ENCODE measurements at places on chromosomes 7 and 10.

GRCh38 chr10:24889639-24890038 lies 62.8 kb downstream of the PRTFDC1 start:
- H3K36me3 ChIP-seq, result no peaks in the 10 kb centered on the region
- H3K27ac ChIP-seq, result no peak overlapping the region
- DNase-seq, result no peak
- H3K4me1 ChIP-seq, result no peaks in the 10 kb centered on the region
- H3K27me3 ChIP-seq, result no peaks in the 10 kb centered on the region

- H3K27ac ChIP-seq, result no peak overlapping the region
- H3K4me1 ChIP-seq, result peaks cover 18% of the 10 kb centered on the region
- H3K4me3 ChIP-seq, result no peak overlapping the region
- no peaks in the 10 kb centered on the region for H3K36me3 ChIP-seq
- H3K27me3 ChIP-seq, result no peaks in the 10 kb centered on the region
Measured at GRCh38 chr10:4519658-4520402, 306.2 kb upstream of the AKR1E2 start.

GRCh38 chr7:139895141-139895829 lies 66.2 kb downstream of the TBXAS1 start:
- H3K27me3 ChIP-seq, result no peaks in the 10 kb centered on the region
- H3K27ac ChIP-seq, result no peak overlapping the region
- no peaks in the 10 kb centered on the region for H3K4me1 ChIP-seq
- H3K36me3 ChIP-seq, result no peaks in the 10 kb centered on the region

DNA sequence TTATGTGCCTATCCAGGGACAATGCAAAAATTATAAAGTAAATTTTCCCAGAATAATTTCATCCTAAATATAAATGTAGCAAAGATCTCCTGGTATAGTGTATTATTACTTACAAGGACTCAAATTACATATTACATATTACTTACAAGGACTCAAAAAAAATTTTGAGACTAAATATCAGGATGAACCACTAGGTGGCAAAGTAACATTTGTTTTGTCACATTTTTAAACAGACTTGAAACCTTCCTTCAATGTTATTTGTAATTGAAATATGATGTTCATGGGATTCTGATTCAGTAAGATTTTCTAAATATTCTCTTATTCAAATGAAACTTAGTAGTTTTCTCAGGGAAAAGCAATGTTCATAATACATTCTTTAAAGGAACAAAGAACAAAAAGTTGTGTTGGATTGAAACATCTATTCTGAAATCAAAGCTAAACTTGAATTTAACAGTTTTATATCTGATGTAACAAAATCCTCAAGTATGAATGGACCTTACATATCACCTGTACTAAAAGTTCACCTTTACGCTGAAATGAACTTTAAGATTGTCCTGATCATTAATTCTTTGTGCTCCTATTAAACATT lies 74.3 kb upstream of the GNAI1 start:
- no peaks in the 10 kb centered on the region for H3K4me1 ChIP-seq
- no peak overlapping the region for H3K4me3 ChIP-seq
- H3K36me3 ChIP-seq, result no peaks in the 10 kb centered on the region
- DNase-seq, result no peak

DNA sequence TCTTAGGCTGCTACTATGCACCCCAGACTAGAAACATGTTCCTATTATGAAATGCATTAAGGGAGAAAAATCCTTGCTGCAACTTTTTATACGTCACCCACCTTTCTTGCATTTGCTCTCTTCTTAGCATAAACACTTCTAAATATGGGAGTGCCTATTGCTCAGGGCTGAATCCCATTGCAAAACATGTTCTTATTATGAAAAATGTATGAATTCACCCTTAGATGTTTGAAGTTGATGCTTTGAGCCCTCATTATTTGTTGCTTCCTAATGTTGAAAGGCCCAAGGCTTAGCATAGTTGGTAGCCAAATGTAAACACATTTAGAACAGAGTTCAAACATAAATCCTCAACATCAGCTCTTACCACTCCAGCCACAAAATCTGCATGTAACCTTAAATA lies 52.8 kb downstream of the BMPER start:
- no peaks in the 10 kb centered on the region for H3K27me3 ChIP-seq
- H3K4me3 ChIP-seq, result no peak overlapping the region
- H3K36me3 ChIP-seq, result no peaks in the 10 kb centered on the region
- H3K27ac ChIP-seq, result no peak overlapping the region
- DNase-seq, result no peak
- no peaks in the 10 kb centered on the region for H3K4me1 ChIP-seq

DNA sequence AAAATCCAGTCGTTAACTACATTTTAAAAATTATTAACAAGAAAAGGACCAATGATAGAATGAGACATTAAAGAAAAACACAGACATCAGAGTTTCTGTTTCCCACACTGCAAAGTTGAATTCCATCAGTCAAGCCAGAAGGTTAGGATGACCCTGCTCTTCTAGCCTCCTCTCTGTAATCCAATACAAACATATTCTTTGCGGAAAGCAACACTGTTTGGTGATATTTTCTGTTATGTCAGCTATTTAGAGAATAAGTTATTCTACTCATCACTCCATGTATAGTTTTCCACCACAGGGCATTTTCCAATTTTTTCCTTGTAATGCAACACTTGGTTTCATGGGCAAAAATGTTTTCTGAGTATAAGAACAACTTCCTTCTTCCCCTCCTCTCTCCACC lies 152.3 kb downstream of the EVX1 start:
- no peaks in the 10 kb centered on the region for H3K4me1 ChIP-seq
- H3K27me3 ChIP-seq, result no peaks in the 10 kb centered on the region
- no peak for DNase-seq
- H3K36me3 ChIP-seq, result no peaks in the 10 kb centered on the region
- no peak overlapping the region for H3K4me3 ChIP-seq

- no peak for DNase-seq
- H3K36me3 ChIP-seq, result peaks cover 30% of the 10 kb centered on the region
- H3K27me3 ChIP-seq, result no peaks in the 10 kb centered on the region
Measured at GRCh38 chr10:72545546-72545945, 80.3 kb downstream of the MICU1 start.

DNA sequence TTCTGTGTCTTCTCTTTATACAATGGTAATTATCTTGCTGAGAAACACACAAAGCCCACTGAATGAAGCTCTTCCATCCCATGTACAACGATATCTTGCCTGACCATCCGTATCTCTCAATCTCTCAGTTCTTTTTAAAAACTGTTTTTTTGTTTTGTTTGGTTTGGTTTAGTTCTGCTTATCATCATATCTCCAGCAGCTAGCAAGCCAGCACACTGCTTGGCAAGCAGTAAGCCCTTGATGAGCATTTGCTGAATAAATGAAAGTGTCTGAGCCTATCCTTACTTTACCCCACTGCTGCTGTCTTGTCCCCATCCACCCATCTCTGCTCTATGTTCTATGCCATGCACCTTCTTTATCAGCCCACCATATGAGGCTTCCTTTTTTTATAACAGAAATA lies 34.2 kb downstream of the ITGB1 start:
- no peak overlapping the region for H3K27ac ChIP-seq
- DNase-seq, result no peak
- no peaks in the 10 kb centered on the region for H3K27me3 ChIP-seq
- H3K4me1 ChIP-seq, result peaks cover 4% of the 10 kb centered on the region
- peaks cover 97% of the 10 kb centered on the region for H3K36me3 ChIP-seq

GRCh38 chr7:41918597-41918996 lies 215.7 kb upstream of the INHBA start:
- H3K4me1 ChIP-seq, result no peaks in the 10 kb centered on the region
- no peaks in the 10 kb centered on the region for H3K27me3 ChIP-seq
- DNase-seq, result no peak
- H3K36me3 ChIP-seq, result no peaks in the 10 kb centered on the region

GRCh38 chr7:97513326-97513725 lies 218.6 kb upstream of the TAC1 start:
- no peaks in the 10 kb centered on the region for H3K36me3 ChIP-seq
- H3K27ac ChIP-seq, result no peak overlapping the region
- no peak overlapping the region for H3K4me3 ChIP-seq
- no peaks in the 10 kb centered on the region for H3K4me1 ChIP-seq
- no peaks in the 10 kb centered on the region for H3K27me3 ChIP-seq

DNA sequence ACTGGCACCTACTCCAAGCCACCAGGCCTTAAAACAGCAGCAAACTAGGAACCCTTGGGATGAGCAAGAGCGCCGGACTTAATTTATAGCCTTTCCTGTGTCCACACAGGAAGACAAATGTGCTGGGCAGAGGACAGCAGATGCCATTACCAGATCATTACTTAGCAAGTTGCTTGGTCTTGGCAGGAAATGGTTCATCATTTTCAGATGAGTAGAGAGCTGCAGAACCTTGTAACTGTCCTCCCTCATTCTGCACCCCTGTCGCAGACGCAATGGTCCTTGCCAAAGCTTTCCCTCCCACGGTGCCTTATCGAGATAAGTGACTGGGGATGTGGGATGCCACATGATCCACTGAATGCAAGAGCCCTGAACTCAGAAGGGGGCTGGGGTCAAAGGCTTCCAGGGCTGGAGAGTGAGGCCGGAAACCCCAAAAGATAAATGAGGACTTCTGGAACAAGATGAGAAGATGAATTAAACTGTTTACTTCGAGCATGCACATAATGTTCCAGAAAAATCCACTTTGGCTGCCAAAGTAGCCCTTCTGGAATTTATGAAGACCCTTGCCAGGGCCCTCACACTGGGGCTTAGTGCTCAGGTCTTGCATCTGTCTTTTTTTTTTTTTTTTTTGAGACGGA lies 145.6 kb upstream of the ZNF32 start:
- no peaks in the 10 kb centered on the region for H3K36me3 ChIP-seq
- H3K4me3 ChIP-seq, result no peak overlapping the region
- no peak overlapping the region for H3K27ac ChIP-seq
- DNase-seq, result no peak
- H3K4me1 ChIP-seq, result no peaks in the 10 kb centered on the region

DNA sequence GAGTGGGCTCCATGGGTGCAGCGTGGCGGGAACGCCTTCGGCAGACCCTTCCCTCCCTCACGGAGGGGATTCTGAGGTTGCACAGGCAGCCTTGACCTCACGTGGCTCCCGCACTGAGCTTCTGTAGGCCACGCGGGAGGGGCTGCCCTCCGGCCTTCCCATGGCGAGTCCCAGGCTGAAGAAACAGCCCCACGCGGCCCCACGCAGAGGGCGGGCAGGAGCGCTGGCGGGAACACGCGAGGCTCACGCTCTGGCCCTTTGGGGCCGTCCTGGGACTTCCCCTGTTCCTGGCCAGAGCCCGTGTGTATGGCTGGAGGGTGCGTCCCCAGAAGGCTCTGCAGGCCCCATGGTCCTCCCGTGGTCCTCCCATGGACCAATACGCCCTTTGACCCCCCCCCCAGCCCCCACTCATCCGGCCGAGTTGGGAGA lies 21.7 kb upstream of the NKX6-2 start:
- no peaks in the 10 kb centered on the region for H3K36me3 ChIP-seq
- no peaks in the 10 kb centered on the region for H3K4me1 ChIP-seq
- no peak overlapping the region for H3K4me3 ChIP-seq

DNA sequence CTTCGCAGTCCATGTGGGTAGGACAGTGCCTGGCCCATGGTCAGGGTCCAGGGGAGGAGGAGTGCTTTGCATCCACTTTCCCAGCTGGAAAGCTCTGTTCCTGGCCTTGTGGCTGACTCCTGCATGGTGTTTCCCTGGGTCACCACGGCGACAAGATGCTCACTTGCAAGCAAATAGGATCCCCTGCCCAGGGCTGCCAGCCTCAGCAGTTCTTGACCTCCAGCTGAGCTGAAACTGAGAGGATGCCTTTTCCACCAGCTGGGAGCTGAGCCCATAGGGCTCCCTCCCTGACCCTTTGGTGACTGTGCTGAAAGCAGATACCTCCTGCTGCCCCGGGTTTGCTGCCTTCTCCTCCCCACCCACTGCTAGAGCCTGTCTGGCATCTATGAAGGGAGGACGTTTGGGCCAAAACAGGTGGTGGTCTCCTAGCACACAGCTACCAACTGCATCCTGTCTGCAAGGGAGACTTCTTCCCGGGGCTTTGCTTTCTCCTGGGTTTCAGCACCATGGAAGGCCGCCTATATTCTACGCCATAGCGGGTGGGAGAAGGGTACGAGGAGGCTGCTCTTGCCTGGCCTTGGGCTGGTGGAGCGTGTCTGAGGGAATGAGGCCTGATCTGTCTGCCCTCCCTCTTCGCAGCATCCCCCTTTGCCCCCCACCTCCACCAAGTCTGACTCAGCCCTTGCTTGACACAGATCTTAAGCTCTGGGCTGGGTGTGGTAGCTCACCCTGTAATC lies 34.4 kb downstream of the UBTD1 start:
- H3K4me1 ChIP-seq, result peaks cover 13% of the 10 kb centered on the region
- H3K36me3 ChIP-seq, result no peaks in the 10 kb centered on the region
- no peak for DNase-seq
- H3K27me3 ChIP-seq, result no peaks in the 10 kb centered on the region
- H3K27ac ChIP-seq, result no peak overlapping the region

- H3K4me1 ChIP-seq, result peaks cover 15% of the 10 kb centered on the region
- no peak overlapping the region for H3K4me3 ChIP-seq
- DNase-seq, result peak; percentile 68
- H3K27me3 ChIP-seq, result no peaks in the 10 kb centered on the region
Measured at GRCh38 chr10:47024399-47025252, 113.4 kb downstream of the PTPN20 start.

- no peaks in the 10 kb centered on the region for H3K27me3 ChIP-seq
- H3K36me3 ChIP-seq, result no peaks in the 10 kb centered on the region
- no peak overlapping the region for H3K4me3 ChIP-seq
- DNase-seq, result no peak
Measured at GRCh38 chr7:106485919-106486318, 175.0 kb downstream of the CCDC71L start.

GRCh38 chr10:61284222-61284890 lies 168.8 kb downstream of the TMEM26 start:
- no peak overlapping the region for H3K27ac ChIP-seq
- no peaks in the 10 kb centered on the region for H3K36me3 ChIP-seq
- H3K4me1 ChIP-seq, result no peaks in the 10 kb centered on the region
- DNase-seq, result no peak

DNA sequence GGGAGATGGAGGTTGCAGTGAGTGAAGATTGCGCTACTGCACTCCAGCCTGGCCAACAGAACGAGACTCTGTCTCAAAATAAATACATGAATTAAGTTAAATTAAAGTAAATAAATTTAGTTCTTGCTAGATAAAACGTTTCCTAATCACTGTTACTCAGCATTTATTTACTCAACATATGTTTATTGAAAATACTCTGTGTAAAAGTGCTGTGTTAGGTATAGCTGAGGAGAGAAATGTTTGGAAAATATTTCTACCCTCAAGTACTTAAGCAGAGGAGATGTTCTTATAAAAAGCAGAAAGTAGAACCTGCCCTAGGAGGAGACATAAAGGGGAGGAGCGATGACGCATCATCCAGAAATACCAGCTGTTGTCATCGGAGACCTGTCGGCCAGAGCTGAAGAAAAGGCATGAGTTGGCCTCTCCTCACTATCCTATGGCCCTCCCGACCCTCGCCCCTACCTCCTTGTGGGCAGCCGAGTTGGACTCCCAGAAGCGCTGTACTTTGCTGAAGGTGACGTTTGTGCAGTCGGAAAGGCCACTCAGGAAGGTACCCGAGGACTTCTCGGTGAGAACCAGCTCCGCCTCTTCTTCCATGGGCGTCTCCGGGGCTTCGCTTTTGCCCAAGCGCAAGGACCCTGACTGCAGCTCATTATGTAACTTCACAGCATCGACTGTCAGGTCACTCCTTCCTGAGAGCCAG lies 1.1 kb downstream of the RRP12 start:
- H3K4me3 ChIP-seq, result peak overlapping the region; percentile 77
- peaks cover 23% of the 10 kb centered on the region for H3K36me3 ChIP-seq
- DNase-seq, result no peak
- no peaks in the 10 kb centered on the region for H3K27me3 ChIP-seq
- peak overlapping the region; percentile 79 for H3K27ac ChIP-seq

Data from right atrium auricular region (tissue), 2 donors.